Activated CD8-positive, alpha-beta memory T cell treated with anti-CD3 and anti-CD28 coated beads for 1 hour (primary cell): ENCODE measurements at places on chromosomes 2 and 18.

GRCh38 chr2:32008805-32009515, 1.8 kb downstream of the MEMO1 start:
- no peak for DNase-seq

DNA sequence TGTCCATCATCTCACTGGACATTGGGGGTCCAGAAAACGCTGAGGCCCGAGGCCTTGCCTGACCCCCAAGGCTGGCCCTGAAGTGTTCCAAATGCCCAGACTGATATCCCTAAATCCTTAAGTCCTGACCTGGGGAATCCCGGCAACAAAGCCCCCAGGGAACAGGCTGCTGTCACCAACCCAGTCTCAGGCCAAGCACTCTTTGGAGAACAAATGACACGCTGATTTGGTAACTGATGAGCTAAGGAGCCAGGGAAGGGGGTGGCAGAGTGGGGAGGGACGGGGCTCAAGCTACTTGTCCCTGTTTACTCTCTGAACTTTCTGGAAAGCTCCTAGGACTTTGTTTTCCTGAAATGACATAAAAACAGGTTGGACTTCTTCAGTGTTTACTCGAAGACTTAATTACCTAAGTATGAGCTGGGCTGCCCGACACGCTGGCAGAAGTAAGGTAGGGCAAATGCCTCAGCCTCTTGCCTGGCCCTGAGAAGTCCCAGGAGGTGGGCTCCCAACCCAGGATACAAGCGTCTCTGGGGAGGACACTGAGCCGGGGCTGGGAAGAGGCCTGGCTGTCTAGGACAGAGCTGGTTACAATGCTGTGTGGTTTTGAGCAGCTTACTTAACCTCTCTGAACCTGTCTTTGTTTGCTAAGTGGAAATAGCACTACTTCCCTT, 105.5 kb upstream of the GLI2 start:
- no peak for DNase-seq

GRCh38 chr2:179130560-179130959, 80.6 kb upstream of the CCDC141 start:
- no peak for DNase-seq

GRCh38 chr2:3265471-3265870, 112.1 kb downstream of the EIPR1 start:
- no peak for DNase-seq

GRCh38 chr2:156896294-156896693, 361.2 kb upstream of the GALNT5 start:
- DNase-seq = no peak

DNA sequence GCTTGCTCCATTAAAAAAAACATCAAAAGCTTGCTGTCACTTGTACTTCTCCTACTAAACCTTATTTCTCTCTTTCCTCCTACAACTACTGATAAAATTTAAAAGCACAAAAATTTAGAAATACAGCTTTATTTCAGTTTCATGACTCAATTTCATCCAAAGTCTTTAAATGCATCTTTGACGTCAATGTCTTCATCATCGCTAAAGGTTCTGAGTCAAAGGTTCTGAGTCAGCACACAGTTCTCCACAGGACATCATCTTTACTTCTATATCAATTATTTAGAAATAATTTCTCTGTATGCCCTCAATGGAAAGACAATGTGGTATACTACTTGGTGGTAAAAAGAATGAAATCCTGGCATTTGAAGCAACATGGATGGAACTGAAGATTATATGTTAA, 163.9 kb upstream of the DNMT3A start:
- DNase-seq = no peak
